ENCODE measurements at places on chromosomes 12 and 14.

DNA sequence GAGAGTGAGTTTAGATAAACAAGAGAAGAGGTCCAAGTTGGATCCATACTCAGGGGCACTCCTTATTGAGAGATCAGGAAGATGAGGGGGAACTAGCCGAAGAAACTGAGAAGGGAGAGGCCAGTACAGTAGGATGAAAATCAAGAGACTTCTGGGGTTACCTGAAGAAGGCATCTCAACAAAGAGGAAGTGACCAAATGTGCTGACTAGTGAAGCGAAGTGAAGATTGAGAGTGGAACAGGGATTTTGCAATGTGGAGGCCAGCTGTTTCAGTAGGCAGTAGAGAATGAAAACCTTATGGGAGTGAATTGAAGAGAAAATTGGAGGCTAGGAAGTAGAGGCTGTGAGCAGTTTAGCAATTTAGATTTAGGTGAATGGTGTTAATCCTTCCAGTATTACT, 153.0 kb downstream of the SYNE2 start:
- no peak for DNase-seq

- no peak for DNase-seq
These were observed 17.2 kb upstream of the NRXN3 start for GRCh38 chr14:78153064-78153341.

DNA sequence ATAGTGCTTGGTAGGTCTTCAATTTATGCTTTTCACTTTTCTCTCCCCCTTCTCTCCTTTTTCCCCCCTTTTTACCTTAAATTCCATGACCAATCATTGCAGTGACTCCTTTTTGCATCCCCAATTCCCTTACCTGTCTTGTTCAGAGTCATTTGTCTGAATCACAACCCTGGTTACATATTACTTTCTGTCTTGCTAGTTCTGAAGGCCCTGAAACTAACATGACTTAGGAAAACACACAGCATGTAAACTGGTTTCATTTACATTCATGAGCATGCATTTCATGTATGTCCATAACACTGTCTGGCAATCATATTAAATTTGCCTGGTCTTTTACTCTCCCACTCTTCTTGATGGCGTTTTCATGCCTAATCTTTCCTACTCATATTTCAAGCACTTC, 20.3 kb upstream of the FOXG1 start:
- DNase-seq: no peak

- no peak for DNase-seq
These were observed 10.8 kb upstream of the PLEKHH1 start for GRCh38 chr14:67522270-67522669.

- DNase-seq: no peak
These were observed 2.7 kb downstream of the C2CD5 start for GRCh38 chr12:22541496-22542155.

- no peak for DNase-seq
These were observed 20.0 kb downstream of the DICER1 start for GRCh38 chr14:95137164-95137803.

- no peak for DNase-seq
These were observed 11.5 kb downstream of the NFYB start for GRCh38 chr12:104126548-104126947.

GRCh38 chr14:23704890-23705289, 68.7 kb downstream of the DHRS2 start:
- DNase-seq: peak; percentile 10

DNA sequence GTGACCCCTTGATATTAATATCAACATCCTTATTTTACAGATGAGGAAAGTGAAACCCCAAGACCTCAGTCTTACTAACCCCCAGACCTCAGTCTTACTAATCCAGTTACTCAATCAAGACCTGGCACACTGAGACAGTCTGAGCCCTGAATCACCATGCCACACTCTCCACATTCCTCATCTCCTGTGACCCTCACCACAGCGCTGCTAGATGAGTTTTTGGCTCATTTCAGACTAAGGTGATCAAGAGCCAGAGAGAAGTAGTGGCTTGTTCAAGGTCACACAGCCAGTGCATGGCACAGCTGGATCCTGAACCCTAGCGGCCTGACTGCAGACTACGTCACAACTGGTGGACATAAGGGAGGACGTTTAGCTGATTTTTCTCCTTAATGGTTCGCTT, 579.2 kb downstream of the BCL11B start:
- no peak for DNase-seq

- no peak for DNase-seq
These were observed 45.6 kb downstream of the DNAH10 start for GRCh38 chr12:123807670-123808069.

DNA sequence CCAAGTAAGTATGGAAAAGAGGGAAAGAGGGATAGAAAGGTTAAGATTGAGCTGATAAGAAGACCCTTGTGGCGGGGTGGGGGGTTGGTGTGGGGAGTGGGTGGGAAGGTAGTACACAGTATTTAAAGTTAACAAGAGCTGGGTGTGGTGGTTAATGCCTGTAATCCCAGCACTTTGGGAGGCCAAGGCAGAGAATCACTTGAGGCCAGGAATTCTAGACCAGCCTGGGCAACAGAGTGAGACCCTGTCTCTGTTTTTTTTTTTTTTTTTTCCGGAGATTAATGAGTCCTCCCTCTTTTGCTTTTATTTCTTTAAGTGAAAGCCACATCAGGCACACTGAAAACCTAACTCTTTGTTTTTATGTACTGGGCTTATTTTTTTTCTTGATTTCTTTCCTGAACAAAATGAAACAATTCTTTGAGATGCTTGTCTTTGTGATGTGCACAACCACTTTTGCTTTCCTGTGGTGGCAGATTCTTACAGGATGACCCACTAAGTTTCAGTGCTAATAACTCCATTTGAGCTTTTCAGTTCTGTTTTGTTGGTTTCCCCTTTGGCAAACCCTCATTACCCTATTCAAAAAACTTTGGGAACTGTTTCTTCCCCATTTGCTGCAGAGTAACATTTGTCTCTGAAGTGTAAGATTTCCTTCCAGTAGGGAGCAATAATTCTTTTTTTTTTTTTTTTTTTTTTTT, 54.8 kb downstream of the WNK1 start:
- no peak for DNase-seq

- DNase-seq: no peak
These were observed 7.1 kb downstream of the METAP2 start for GRCh38 chr12:95481072-95481471.

- DNase-seq: no peak
These were observed 33.5 kb upstream of the NRXN3 start for GRCh38 chr14:78136695-78137094.

DNA sequence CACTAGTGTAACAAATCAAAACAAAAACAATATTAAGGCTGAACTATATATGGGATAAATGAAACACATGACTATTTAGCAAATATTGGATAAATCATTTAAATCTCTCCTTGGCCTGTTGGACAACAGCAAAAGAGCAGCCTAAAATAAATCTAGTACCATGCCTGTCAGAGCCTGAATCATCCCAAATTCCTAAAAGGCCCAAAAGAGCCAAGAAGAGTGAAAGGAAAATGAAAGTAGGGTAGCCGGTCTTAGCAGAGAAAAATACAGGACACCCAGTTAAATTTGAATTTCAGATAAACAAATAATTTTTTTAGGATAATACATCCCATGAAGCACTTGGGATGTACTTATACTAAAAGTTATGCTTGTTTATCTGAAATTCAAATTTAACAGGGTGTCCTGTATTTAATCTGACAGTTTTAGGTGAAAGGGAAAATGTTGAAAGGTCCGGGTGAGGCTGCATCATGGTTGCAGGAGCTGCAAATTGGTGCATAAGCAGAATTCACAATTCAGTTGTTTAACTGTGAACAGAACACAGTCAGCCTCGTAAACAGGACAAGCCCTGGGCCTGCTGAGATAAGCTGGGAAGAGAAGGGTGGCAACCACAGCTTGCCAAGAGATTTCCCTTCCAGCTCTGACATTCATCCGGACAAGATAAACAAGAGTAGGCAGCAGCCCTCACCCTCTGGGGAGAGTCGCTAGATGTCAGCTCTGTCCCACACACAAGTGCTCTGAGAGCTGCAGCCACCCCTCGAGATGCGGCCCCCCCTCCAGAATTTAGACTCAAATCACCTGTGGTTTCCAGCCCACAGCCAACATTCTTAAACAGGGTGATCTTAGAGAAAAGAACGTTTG, 30.3 kb downstream of the DMAC2L start:
- DNase-seq: no peak

DNA sequence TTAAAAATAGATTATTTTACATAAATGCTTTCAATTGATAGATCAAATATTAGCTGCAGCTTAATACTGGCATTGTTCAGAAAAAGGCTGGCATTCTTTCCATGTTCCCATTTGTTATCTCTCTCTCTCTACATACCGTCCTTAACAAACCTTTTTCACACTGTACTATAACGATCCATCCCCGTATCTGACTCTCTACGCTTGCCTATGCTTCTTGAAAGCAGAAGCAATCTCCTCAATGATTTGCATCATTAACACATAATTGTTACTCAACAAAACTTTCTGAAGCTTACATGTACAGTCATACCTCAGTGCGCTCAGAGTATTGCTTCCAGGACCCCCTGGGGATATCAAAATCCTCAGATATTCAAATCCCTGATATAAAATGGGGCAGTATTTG, 89.7 kb downstream of the TMTC1 start:
- DNase-seq: no peak

DNA sequence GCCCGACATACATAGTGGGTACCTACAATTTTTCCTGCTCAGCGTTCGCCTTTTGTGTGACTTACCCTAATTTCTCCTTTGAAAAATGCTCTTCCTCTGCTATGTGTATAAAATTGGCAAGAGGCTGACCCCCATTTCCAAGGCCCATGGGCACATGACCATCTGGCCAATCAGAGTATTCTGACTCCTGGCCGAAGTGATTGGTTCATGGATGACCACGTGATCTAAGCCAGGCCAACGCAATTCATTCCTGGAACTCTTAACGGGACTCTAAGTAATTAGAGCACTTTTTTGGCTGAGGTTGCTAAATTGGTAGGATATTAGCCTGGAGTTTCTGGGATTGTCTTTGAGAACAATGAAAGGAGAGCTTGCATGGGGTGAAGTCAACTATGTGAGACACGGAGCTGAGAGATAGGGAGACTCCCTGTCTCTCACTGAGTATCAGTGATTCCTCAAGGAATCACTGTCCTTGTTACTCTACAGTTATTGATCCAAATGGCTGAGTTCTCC, 110.1 kb upstream of the TBX3 start:
- no peak for DNase-seq

DNA sequence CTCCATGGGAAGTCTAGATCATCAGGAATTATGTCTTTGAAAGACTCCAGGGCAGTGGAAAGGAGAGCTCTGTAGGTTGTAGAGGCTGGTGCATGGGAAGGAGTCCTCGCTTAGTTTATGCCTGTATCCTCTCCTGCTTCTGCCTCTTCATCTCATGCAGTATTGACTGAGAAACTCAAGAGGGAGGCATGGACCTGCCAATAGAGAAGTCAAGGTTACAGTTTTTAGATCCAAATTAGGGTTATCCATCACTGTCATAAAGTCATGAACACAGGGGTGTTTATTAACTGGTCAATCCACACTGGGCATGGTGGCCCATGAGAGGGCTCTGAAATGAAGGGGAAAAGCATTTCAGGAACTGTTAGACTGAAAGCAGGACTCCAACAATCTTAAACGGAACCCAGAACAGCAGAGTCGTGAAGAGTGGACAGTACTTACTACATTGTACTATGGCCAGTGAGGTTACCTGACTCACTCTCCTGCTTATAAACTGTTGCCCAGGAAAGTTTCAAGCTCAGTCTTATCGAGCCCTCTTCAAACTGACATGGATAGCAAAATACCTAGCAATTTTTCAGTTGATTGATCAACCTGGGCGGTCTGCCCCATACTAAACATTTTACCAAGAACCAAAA, 30.1 kb upstream of the DHRS7 start:
- no peak for DNase-seq

DNA sequence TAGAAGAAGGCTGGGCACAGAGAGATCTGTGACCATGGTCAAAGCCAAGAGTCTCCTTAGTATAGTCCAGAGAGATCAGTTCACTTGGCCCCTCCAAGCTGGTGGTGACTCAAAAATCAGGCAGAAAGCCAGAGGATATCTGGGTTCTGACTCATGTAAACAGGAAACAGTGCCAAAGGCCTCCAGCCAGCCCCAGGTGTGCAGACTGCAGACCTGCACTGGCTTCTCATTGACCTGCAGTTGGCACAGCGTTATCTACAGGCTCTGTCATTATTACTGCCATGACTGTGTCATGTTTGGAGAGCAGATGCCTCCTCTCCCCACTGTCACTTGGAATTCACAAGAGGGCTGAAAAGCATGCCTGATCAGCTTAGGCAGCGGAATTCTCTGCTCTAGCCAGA, 295.7 kb upstream of the PRKD1 start:
- DNase-seq: peak; percentile 91

- no peak for DNase-seq
These were observed 1413.2 kb downstream of the LRFN5 start for GRCh38 chr14:43019826-43020225.

- no peak for DNase-seq
These were observed 17.9 kb downstream of the ZDHHC22 start for GRCh38 chr14:77123381-77124325.

- no peak for DNase-seq
These were observed 88.8 kb downstream of the RPS6KA5 start for GRCh38 chr14:90971687-90972086.

- no peak for DNase-seq
These were observed 44.5 kb downstream of the TMPRSS12 start for GRCh38 chr12:50887191-50887590.

GRCh38 chr14:104243200-104243599, 104.8 kb downstream of the KIF26A start:
- no peak for DNase-seq

DNA sequence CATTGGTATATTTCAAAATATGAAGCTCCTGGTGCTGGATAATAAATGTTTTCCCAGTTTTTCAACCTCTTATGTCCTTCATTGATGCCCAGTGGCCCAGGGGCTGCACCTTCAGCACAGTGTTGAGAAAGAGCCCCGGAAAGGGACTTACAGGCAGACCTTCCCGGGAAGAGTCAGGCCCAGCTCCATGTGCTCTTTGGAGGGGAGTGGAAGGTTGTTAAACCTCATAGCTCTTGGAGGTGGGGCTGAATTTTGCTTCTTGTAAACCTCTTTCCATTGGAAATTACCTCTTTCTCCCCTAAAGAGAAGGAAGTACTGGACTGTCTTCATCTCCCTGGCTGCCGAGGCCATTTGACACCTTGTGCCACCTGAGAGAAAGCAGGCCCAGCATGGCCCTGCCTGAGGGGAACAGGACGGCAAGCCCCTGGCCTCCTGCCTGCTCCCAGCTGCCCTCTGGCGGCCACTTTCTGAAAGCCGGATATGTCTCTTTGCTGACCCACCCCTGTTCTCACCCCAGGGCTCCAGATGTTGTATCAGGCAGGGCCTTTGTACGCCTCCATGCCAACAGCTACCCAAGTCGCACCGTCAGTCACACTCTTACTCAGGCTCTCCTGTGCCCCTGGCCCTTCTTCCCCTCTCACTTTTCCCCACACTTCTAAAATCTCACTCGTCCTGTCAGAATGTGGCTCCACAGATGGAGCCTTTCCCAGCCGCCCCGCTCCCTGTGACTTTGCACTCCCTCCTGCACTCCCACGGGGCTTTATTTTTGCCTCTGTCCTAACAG, 43.0 kb downstream of the EVL start:
- peak; percentile 51 for DNase-seq

- no peak for DNase-seq
These were observed 18.6 kb upstream of the KLRB1 start for GRCh38 chr12:9626291-9626690.

Measured in kidney capillary endothelial cell (primary cell).